ENCODE measurements at places on chromosomes 1 and 21. TPM values are rescaled to one million over a fixed set of nuclear protein-coding genes. Genes with fewer than 3 reads are reported as not detected.

DNA sequence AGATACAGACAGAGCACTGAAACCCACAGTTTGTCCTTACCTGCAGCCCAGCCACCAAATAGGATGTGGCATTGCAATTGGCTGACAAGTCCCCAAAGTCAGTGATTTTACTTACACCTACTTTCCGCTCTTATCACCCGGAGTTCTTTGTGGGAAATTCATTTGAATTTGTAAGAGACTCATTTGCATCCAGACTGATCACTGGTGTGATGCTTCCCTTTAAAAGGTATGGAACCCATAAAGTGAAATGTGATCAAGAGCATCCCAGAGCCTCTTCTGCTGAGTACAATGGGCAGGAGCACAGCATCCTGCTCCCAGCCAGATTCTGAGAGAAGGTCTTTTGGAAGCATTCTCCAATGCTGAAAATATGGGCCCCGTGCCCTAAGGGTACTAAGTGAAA is 161.4 kb downstream of the DAB1 start:
- DNase-seq = no peak

DNA sequence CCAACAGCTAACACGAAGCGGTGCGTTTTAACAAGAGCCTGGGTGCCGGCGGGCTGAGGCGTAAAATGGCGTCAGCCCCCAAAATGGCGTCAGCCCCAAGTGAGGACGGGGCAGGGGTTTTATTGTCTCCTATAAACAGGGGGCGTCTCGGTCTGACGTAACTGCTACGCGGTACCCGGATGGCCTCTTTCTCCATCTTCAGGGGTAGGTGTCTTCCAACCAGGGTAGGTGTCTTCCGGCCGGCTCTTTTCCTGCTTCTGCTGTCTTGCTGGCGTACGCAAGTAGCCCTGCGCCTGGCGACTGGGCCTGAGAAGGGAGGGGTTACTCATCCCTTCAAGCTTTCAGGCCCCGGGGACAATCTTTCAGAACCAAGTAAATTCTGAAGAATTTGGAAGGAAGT is 45.3 kb downstream of the LGR6 start:
- DNase-seq = no peak

DNA sequence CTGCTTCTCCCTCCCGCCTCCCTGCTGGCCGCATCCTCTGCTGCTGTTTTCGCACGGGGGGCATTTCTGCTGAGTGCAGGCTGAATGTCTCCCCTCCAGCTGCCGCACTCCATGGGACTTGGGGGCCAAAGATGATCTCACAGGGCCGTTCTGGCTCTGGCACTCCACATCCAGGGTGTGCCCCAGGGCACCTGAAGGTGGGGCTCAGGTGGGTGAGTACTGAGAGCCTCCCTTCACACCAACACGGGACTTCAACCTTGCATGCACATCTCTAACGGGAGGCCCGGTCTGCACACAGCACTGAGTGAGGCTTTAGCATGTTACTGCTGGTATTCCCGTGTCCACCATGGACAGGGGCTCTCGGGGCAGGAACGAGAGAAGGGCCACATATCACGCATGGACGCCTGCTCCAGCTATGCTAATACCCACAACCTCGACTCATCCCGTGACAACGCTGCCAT is 88.9 kb downstream of the DMRTB1 start:
- DNase-seq = no peak

DNA sequence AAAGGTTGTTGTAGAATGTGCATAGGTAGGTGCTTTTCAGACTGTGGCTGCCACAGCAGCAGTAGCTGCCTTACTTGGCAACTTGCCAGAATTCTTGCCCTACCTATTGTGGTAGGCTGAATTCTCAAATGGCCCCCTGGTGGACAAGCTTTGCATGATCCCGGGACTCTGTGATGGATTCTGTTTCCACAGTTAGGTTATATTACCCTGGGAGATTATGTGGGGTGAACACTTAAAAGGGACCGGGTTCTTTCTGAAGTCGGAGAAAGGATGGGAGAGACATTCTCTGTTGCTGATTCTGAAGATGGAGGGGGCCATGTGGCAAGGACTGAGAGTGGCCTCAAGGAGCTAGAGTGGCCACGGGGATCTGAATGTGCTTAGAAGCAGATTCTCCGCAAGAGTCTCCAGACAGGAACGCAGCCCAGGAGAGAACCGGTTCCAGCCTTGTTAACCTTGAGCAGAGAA is 32.1 kb upstream of the KCNE1 start:
- DNase-seq = peak; percentile 79

DNA sequence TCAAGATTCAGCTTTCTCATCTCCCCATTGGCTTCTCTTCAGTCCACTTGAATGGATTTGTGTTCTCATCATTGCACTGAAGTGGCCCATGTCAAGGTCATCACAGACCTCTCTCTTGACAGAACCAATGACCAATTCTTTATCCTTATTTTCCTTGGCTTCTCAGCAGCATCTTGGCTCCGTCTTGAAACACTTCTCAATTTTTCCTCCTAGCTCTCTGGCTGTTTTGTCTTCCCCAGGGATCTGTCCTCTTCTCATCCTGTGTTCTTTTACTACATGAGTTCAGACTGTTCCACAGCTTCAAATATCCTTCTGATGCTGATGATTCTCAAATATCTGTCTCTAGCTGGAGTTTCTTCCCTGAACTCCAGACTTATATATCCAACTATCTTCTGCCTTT is 78.6 kb downstream of the COLGALT2 start:
- no peak for DNase-seq

DNA sequence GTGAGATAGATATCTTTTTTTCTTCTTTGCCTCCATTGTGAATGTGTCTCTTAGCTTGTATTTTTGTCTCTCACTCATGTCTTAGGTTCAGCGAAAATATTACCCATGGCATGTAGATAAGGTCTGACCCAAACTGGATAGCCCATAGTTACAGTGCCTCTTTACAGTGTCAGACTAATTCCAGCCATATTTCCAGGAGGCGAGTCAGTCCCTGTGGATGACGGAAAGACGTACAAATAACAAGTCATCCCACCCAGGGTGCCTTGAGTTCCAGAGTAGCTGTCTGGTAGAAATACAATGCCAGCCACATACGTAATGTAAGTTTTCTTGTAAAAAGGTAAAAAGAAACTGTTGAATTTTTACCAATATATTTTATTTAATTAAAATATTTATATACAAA is 157.3 kb downstream of the ZNF281 start:
- DNase-seq = no peak

Gene ZNF593OS
- not detected for total RNA-seq

Gene SLC9A1
- total RNA-seq = 60.5 TPM

Gene DRAXIN
- total RNA-seq = 3.2 TPM

Gene ACOT11
- total RNA-seq = 5.4 TPM
